Right cardiac atrium (tissue), 5 donors: ENCODE measurements at places on chromosomes 3 and 15. TPM values are rescaled to one million over a fixed set of nuclear protein-coding genes. Genes with fewer than 3 reads are reported as not detected.
A peak's percentile ranks its signal among the peaks of the same experiment; 100 is the strongest.

GRCh38 chr15:49424954-49425353, 1.9 kb downstream of the FGF7 start:
- no peak for DNase-seq

- DNase-seq = peak; percentile 52
These were observed 45.7 kb downstream of the ZBTB38 start for GRCh38 chr3:141413801-141414689.

DNA sequence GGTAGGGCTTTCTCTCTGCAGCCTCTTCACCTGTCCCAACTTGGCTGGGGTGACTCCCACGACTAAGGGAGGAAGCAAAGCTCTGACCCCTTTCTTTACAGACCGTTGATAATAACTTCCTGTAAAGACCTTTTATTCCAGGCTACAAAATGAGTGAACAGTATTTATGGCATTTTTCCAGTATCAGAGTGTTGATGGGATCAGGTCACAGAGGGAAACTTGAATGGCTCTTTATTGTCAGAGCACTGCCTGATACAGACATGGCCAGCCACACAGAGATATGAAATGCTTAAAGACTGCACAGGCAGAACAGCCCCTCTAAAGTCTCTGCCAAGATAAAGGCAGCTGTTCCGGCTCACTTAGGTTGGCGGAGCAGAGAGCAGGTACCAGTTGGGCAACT, 1033.9 kb upstream of the NR2F2 start:
- no peak for DNase-seq

GRCh38 chr3:10546181-10546624, 40.8 kb upstream of the ATP2B2 start:
- DNase-seq = no peak

POC1A gene
- 1.0 TPM for total RNA-seq

DNA sequence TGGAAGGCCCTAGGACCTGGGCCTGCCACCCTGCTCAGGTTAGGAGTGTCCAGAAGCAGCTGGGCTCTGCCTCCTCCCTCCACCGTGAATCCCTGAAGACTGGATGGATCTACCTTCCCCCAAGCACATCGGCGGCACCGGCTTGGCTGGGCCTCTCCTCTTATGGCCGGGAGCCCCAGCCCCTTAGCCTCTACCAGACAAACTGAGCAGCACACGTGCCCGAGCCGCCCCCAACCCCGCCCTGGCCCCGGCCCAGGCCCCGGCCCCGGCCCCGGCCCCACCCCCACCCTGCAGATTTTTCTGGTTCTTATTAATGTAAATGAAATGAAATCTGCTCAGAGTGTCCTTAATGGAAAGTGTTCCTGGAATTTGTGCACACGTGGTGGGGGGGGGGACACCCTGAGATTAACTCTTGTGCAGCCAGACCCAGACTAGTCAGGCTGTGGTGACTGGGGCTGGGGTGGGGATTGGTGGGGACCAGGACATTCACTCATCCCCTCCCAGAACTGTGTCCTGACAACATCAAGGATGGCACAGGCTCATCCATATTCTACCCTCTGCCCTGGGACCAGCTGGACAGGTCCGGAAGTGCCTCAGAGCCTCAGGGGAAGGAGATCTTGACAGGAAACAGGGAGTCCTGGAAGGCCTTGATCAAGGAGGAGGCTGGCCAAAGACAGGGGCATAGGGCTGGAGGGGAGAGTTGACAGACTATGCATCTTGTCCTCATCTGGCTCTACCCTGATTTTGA, 30.9 kb upstream of the SEMA3F start:
- no peak for DNase-seq

DNA sequence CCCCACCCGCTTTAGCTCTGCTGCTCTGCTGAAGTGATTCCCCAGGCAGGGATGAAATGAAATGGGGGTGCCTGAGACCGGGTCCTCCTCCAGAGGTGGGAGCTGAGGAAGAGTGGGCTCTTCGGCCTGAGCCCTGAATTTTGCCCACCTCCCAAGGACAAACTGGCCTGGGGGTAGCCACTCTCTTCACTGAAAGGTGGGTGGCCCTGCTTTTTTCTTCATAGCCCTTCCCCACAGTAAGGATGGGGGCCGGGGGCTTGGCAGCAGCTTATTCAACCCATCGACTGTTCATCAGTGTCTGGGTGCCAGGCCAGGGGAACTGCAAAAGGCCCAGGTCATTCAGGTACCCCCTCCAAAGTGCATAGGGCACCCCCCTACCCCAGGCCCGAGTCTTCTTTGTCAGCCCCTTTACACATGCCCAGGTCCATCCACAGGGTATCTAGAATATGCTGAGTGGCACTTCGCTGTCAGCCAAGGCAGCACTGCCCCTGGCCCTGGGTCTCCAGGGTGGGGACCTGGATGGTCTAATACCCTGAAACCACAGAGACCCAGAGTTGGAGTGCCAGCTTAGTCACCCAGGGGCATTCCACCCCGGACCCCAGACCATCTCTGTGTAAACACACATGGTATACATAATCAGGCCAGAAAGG, 7.9 kb downstream of the SCN5A start:
- no peak for DNase-seq

ATP13A5 gene
- total RNA-seq = not detected

RLBP1 gene
- total RNA-seq = not detected

- DNase-seq = no peak
These were observed 46.8 kb downstream of the MB21D2 start for GRCh38 chr3:192870822-192871221.

DNA sequence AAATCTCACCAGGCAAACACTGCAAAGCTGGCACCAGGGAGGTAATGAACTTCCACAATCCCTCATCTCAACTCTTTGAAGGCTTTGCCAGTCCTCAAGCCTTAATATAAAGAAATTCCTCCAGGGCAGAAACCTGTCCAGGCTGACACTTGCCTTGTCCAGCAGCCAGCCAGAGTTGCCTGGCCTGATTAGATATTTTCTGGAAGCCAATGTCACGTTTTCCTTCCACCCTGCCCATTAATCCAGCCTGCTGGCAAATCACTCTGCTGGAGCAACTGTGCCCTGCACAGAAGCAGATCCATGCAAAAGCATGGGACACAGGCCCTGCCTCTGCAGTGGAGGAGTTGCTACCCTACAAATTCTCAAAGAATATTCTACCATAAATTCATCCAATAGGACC, 56.5 kb downstream of the HEG1 start:
- peak; percentile 57 for DNase-seq

SMC4 gene
- total RNA-seq = 10.8 TPM

SLC12A1 gene
- total RNA-seq = not detected

DNA sequence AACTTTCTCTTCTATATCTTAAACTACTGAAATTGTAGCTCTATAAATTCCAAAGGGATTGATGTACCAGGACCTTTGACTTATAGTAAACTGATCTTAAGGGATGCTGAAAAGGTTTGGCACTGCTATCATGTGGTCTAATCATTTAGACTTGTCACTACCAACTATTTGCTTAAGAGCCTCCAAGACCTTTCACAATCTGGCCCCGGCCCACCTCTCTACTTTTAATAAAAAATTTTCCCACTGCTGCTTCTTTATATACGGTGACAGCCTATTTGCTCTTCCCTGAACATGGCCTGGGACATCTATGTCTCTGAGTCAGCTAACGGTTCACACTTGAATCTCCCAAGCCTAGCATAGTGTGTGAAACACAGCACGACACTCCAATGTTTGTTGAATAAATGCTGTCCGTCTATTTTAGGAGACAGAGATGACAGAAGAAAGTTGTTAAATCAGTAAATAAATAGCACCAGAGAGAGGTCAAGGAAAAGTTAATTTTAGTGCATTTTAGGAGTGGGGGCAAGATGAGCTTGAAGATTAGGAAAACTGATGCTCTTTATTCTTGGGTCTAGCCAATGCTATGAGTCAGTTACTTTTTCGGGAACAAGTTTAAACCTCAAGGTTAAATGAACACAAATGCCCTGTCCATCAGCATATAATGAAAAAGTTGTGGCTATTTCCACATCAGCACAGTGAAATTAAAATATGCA, 212.9 kb downstream of the TIGIT start:
- DNase-seq = no peak

GRCh38 chr15:87576486-87577176, 679.9 kb downstream of the NTRK3 start:
- DNase-seq = no peak

GRCh38 chr15:61621146-61621545, 392.0 kb upstream of the RORA start:
- peak; percentile 56 for DNase-seq

ATP2B2 gene
- 0.20 TPM for total RNA-seq

FMN1 gene
- 3.5 TPM for total RNA-seq

CPLX3 gene
- total RNA-seq = 25.8 TPM

KLF15 gene
- total RNA-seq = 28.8 TPM

DNA sequence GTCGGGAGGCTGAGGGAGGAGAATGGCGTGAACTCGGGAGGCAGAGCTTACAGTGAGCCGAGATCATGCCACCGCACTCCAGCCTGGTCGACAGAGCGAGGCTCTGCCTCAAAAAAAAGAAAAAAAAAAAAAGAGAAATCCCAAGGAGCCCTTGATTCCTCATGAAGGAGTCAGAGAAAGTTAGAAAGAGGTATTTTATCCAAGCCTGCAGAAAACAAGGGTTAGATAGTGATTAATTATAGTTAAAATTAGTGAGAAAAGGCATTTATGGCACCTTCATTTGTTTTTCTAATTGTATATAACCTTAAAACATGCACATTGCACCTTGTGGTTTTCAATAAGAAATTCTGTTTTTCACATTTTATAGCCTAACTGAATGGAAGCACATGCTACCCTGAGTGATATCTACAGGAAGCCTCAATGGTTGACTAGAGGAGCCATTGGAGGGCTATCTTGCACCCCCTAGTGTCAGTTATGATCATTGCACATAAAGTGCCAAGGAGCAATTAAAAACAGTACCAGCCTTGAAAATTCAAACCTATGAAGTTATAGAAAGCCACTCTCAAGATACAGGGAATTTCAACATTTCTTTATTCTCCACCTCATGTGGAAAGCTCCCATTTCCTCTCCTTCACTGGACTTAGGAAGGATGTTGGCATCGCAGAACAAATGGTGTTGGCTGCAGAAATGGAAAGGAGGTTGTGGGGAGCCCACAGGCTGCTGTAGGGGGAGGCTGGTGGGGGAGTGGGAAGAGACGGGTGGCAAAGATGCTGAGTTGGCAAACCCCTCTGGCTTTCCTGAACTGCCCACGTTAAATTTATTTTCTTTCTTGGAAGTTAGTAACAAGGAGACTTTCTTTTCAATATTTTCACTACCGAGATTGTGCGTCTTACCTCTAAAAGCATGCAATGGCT, 48.5 kb downstream of the ITGA11 start:
- peak; percentile 5 for DNase-seq

DNA sequence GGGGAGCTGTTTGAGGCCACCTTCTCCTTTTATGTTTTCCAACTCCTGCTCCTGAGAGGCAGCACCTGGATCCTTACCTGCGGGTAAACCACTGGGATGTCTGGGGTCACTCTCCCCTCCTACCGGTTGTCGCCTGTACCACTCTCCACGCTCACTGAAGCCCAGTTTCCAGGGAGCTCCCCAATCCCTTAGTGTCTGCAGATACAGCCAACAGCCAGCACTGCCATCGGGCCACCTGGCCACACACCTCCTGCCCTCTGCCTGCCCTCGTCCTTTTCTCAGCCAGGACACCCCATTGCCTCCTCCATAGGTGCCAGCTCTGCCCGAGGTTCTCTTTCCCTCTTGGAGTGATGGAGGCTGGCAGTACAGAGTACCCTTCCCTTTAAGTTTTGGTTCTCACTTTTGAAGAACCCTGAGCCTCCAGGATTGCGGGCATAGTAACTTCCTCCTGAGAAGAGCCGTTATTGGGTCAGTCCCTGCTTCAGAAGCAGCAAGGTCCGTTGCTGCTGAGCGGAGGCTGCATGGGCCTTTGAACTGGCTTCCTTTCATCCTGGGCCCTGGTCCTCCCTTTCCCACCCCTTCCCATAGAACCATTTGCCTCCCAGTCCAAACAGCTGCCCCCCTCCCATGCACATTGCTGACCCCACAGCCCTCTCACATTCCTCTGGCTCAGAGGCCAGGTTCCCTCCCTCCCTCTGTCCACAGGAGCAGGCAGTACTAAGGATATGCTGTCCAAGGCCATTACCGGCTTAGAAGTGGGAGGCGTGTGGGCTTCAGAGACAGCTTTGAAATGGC, 30.9 kb downstream of the ARNT2 start:
- no peak for DNase-seq

DNA sequence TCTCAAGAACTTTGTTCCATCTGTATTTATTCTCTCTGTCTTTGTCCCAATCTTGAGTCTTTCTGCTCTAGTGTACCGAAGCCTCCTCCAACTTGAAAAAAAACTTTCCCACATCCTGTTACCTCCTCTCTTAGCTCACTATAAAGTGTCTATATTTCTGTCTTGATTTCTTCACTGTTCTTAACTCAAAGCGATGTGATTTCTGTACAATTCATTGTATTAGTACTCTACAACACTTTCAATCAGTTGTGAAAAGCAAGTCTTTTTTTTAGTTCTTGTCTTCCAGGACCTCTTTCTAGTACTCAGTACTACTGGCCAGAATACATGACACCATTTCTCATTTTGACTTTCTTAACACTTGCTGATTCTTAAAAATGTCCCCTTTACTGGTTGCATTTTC, 353.5 kb upstream of the SATB1 start:
- no peak for DNase-seq

DNA sequence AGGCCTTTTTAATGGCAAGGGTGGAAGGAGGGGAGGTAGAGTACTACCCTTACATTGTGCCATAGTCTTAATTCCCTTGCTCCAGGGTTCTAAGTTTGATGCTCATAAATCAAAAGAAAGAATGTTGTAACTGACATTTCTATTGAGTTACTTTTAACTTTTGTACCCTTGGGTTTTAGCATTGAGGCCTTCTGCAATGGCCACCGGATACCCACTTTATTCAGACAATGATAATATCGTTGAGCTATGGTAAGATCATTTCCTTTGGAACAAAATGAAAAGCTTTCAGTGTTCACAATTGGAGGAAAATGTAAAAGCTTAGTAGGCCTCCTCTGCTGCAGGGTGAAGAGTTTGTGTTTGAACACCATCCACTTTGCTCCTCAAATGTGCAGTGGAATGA, 16.8 kb downstream of the CGNL1 start:
- DNase-seq = no peak
